ENCODE measurements at places on chromosomes 2 and 18.

GRCh38 chr2:171409436-171409971 is 24.3 kb downstream of the METTL8 start:
- DNase-seq: no peak

DNA sequence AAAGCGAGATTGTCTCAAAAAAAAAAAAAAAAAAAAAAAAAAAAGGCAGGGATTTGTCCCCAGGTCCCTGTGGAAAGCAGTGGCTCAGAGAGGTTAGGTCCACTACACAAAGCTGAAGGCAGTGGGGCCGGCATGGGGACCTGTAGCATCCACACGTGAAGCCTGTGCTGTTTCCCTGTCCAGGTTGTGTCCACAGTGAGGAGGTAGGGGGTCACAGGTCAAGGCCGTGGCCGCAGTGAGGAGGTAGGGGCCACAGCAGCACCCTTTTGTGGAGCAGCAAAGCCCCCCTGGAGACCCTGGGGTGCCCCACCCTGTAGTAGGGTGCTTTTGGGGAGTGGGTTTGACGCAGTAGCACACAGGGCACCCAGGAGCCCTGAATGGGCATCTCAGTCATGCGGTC is 14.0 kb downstream of the TMEM177 start:
- DNase-seq: no peak

DNA sequence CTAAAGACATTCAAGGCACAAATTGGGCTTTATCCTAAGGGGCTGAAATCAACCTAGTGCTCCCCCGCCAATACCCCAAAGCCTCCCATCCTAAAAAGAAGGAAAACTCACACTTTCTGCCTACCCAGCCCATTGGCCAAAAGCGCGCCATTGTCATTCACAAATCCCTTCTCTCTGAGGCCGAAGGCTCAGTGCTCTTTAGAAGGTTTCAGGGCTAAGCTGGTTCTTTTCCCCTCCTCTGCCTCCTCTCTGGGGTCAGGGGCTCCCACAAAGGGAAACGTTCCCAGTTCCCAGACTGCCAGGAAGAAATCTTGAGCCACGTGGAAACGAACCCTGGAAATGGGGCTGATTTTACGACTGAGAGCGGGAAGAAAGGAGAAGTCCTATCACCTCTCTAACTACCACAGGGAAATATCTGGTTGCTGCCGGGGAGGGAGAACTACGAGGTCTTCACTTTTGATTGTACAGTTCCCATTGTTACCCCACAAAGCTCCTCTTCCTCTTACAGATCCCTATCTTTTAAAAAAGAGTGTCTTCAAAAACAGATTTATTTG is 1.7 kb upstream of the SKOR2 start:
- DNase-seq: no peak

DNA sequence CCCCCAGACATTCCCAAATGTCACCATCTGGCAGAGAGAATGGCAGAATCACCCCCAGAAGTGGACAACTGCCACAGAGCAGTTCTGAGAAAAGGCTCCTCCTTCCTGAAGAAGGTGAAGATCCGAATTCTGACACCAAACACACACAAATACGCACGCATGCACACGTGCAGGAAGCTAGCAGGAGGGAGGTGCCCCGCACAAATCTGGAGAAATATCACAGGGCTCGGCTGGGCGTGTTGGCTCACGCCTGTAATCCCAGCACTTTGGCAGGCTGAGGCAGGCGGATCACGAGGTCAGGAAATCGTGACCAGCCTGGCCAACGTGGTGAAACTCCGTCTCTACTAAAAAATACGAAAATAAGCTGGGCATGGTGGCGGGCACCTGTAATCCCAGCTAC is 38.5 kb upstream of the ATG16L1 start:
- DNase-seq: no peak

Data from stimulated activated CD4-positive, alpha-beta T cell treated with anti-CD3 and anti-CD28 coated beads, Interleukin-1b, Interleukin-23, amount 100 ng/mL, for 1 hour (primary cell).